CD4-positive, alpha-beta T cell (primary cell): ENCODE measurements at places on chromosomes 1 and 21.
A peak's percentile ranks its signal among the peaks of the same experiment; 100 is the strongest.

DNA sequence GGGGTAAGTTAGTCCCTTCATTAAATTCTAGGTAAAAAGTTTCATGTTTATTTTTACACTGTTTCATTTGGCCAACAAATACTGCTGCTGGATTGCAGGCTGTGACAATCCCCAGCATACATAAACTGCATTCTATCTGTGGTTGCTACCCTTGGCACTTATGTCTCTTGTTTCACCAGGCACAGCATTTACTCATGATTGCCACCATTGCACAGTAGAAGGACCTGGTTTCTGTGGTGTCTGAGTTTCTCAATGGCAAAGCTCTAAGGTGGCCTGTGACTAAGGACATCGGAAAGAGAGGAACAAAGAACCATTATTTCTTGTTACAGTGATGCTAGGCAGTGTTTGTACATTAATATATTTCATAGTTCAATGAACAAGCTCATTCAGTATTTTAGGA lies 878.4 kb upstream of the NEGR1 start:
- no peak for DNase-seq

GRCh38 chr1:213933336-213933735 lies 54.4 kb upstream of the PROX1 start:
- no peak for DNase-seq

DNA sequence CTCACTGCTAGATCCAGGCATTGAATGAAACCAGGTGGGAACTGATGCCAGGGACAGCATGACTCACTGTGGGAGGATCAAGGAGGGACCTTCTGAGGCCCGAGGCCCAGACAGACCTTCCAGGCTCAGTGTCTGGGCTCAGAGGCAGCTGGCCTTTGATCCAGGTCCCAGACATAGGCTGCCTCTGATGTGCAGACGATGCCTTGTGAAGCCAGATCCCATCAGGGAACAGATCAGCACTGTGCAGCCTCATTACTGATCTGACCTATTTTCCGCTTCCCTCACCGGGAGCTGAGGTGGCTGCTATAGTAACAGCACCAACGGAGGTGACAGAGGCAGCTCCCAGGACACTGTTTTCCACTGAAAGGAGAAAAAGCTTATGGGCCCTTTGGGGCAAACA lies 399.5 kb downstream of the MATN1 start:
- DNase-seq = no peak

DNA sequence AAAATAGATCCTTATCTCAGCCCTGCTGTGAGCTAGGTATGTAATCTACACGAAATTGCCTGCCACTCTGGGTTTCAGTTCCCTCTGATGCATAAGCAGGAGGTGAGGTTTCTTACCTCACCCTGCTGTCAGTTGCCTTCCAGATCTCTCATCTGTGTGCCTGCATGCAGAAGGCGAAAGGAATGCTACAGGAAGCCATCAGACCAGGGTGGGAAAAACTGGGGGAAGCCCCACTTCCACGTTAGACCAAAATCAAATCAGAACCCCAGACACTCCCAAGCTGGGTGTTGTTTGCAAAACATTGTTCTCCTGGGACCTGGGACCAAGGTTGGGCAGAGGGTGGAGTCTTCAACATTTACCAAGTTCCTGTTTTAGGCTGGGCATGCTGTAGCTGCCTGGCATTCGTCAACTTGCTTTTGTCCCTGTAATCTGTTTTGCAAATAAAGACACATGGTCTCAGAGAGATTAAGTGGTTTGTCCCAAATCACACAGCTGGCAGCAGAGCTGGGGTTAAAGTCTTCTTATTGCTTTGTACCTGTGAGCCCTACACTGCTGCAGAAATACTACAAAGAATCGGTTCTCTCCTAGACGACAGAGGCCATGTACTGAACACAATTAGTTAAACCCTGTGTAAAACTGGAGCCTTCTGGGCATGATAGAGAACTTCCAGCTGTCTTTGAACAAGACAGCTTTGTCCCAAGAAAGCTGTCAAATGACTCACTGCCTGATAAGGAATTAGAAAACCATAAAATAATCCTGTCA lies 389.7 kb upstream of the RUNX1 start:
- DNase-seq = peak; percentile 21

- DNase-seq = no peak
Observed at GRCh38 chr1:53625766-53626520, 113.0 kb downstream of the GLIS1 start.

DNA sequence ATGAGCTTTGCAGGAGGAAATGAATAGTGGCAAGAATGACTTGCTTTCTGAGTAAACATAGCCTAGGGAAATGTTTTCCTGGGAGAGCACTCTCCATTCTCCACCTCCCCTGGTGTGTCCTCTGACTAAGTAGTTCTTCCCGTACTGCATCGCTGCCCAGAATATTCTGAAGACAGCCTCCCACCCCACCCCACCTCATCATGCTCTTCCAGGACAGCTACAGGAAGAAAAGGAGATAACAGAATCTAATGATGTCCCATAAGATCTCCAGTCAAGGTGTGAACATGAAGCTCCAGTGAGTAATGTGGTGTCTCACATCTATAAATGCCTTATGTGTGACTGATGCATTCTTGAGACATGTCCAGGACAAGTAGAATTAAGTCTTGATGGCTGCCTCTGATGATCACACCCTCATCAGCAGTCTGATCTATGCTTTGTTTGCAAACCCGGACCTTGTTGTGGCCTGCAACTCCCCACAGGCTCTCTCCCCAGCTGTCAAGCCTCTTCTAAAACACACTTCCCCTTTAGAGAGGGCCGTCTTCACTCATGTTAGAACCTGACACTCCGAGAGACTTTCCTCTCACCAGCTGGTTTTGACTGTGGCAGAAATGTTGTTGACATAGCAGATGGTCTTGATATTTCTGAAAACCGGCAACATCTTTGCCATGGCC lies 183.0 kb downstream of the CYYR1 start:
- no peak for DNase-seq

DNA sequence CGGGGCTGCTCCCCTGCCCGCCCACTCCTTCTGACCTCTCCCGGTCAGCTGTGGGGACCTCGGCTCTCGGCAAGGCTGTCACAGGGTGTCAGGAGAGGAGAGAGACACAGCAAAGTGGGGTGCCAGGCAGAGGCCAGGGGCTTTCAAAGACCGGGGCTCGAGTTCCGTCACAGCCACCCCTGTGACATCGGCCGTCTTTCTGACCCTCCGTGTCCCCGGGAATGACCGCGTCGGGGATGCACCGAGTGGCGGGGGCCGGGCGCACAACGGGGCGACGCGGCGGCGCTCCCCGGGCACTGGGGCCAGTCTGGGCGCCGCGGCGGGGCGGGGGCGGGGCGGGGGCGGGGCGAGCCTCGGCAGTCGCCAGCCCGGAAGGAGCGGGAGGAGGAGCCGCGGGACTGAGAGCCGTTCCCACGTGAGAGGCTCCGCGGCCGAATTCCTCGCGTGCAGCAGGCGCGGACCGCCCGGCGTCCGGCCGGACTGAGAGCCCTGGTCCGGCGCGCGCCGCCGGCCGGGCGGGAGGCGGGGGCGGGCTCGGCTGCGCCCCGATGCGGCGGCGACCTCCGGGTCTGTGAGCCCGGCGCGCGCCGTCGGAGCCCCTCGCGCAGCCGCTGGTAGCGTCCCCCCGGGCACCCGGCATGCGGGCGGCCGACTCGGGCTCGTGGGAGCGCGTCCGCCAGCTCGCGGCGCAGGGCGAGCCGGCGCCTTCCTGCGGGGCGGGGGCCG lies 229.7 kb upstream of the TMEM51 start:
- peak; percentile 10 for DNase-seq
